ENCODE measurements at places on chromosomes 2 and 18.

DNA sequence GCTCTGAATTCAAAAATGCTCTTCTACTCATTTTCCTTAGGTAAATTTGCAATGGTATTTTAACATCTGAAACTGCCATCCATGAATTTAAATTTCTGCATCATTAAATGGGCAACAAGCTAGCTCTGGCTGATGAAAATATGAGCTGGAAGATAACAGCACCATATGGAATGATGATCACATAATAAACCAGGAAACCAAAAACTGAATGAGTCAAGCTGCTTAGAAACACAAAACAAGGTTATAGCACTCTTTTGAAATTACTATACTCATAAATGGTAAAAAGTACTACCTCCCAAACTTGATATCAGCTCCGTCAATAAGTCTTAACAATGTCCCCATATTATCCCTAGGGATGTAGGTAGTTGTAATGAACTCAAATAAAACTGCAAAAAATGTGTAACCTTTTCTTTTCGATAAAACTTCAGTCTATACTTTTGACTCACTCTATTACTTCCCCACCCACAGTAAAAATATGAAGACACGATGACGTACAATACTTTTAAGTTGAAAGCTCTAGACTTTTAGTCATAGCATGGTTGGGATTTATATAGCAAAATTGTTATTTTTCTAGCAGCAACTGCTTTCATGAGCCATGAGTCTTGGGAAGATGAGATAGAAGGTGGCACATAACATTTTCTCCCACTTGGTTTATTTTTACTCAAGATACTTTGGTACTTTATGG is 396.7 kb downstream of the CDH2 start:
- no peak for DNase-seq

GRCh38 chr2:133571249-133571648 is 3.0 kb upstream of the NCKAP5 start:
- no peak for DNase-seq

- no peak for DNase-seq
Observed at GRCh38 chr2:96106991-96107707, 9.2 kb downstream of the ADRA2B start.

DNA sequence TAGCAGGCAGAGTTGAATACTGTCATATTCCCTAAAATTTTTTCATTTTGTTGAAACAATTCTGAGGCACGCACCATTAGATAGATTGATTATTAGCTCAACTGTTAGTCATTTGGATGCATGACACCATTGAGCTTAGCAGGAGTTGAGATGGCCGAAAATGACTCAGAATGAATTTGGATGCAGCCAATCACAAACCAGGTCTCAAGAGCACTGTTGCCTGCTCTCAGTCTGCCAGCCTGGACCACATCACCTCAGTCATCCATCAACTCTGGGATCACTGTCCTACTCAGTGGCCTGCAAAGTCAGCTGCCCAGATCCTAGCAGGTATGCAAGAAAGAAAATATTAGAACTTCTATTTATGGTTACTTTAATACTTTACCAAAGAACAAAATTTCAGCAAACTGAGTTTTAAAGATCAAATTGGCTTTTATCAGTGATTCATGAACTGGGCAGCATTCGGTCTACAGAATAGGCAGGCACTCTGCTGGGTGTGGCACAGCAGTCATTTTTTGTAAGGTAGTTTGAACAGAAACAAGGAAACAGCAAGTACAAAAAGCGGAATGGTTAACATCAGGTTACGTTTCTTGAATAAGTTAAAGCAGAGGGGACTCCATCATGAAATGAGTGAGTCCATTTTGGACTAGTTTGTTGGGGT is 152.7 kb upstream of the ARHGAP28 start:
- DNase-seq: no peak

DNA sequence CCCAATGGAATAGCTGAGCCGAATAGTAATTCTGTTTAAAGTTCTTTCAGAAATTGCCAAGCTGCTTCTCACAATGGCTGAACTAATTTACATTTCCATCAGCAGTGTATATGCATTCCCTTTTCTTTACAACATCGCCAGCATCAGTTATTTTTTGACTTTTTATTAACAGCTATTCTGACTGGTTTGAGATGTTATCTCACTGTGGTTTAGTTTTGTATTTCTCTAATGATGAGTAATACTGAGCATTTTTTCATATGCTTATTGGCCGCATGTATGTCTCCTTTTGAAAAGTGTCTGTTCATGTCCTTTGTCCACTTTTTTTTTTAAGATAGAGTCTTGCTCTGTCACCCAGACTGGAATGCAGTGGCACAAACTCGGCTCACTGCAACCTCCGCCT is 100.7 kb downstream of the C2orf74 start:
- no peak for DNase-seq

GRCh38 chr2:39780825-39781600 is 2.0 kb upstream of the THUMPD2 start:
- no peak for DNase-seq

Measured in cardiac muscle cell (in vitro differentiated cells and primary cell).